Stimulated activated CD4-positive, alpha-beta T cell treated with anti-CD3 and anti-CD28 coated beads, Interleukin-4, amount 100 ng/mL, for 24 hours (primary cell): ENCODE measurements at places on chromosomes 11 and 22.

GRCh38 chr11:109911488-109911887, 181.7 kb upstream of the ZC3H12C start:
- DNase-seq = no peak

DNA sequence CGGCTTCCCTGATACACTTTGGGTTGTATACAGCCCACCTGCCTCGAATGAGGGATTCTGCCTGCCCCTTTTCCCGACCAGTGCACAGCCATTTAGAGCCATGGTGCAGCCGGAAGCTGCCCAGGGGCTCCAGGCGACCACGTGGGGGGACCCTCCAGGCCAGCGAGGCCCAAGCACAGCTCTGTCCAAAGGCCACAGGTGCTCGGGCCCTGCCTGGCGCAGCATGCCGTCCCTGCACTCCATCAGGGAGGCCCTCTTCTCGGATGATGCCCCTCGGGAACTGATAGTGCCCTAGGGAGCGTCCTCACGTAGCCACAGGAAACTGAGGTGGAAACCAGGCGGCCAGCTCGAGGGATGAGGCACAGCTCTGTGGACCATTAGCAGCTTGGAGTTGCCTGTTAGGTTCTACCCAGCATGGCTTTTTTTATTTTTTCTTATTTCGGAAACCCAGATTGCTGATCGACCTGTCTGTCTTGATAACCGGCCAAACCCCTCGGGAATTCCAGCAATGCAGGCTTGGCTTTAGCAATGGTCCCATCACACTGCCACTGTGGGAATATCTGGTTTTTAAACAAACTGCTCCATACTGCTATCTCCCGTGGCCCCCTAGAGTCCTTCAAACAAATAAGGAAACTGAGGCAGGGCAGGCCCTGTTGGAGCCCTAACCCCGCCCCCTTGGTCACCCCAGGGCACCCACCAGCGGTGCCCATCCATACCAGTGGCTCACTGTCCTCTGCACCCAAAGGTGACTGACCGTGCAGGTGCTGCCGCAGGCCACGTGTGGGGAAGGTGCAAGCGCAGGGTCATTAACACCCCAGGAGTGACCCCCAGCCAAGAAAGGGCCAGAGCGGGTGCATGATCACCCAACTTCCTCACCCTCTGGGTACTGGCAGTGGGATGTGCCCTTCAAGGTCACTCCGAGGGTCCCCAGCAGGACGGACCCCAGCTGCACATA, 8.0 kb downstream of the ANO1 start:
- DNase-seq = no peak

- no peak for DNase-seq
Measured at GRCh38 chr11:108729227-108729871, 64.5 kb downstream of the DDX10 start.

DNA sequence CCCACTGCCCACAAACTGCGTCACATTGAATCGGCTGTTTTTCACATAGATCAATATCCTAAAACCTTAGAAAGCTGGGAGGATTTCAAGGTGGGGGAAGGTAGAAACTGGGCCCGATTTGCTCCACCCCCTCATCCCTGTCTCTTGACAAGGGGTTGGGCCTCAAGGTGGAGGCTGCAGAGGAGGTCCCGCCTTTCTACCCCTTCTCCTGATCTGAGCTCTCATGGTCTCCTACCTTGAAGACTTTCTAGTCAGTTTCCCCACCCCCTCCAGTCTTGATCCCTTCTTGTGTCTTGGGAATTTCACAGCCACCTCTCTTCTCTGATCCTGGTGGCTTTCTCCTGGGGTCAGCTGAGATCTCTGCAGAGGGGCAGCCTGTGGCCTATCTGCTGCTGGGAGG, 4.5 kb upstream of the STARD10 start:
- no peak for DNase-seq

DNA sequence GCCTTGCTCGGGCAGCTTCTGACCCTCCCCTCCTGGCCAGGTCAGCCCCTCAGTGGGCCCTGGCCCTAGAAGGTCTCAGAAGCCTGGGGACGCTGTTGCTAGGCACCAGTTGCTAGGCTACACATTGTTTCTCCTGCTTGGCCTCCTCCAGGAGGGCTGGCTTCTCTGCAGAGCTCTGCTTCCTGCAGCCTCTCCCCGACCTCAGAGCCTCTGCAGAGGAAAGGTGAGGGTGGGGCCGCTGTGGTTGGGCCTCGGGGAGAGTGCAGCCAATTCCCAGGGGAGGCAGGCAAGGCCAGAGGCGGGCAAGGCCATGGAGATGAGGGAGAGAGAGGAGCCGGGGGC, 27.6 kb upstream of the LRRC10B start:
- DNase-seq = no peak

DNA sequence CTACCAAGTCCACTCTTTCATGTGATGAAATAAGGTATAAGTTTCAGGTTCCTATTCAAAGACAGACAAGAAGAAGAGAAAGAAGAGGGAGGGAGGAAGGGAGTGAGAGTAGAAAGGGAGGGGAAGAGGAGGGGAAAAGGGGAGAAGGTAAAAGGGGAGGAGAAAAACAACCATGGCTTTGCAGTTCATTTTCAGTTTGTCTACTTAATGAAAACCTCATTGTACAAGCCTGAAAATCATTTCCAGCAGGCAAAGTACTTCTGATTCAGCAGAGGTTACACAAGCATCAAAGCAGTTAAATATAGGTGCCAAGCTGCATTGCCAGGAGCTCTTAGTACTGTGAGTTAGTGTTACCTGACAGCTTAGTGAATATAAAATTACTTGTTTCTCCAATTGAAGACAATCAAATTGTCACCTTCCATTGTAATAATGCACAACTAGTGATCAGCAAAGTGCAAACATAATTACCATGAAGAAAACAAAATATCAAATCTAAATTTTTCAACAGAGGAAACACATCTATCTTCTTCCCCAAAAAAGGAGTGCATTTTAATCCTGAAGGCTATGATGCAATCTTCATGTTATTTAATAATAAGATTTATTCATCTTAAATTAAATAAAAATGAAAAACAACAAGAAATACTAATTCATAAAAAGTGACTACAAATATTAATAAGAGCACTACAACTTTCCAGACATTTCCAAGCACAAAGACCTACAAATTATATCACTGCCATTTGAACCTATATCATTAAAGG, 8.2 kb downstream of the SOX6 start:
- DNase-seq = no peak

DNA sequence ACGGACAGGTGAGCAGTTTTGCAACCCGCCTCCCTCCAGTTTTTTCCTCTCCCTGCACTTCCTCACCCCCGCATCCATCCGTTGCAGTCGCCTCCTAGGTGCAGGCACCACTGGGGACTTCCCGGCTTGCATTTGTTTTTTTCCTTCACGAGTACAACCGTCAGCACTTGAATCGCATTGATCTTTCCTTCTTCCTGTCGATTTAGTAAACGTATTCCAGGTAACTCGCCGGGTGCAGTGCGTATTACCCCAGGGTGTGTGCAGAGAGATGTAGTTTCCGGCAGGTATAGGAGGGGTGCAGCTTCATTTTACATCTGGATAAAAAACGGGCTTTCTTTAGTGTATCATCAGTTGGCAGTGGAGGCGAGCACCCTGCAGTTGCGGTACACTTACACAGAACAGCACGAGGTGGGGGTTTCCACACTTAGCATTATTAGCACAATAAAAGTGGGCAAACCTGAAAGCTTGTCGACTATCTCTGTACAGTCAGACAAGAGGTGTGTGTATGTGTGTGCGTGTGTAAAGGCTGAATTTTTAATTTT, at the start of gene SORL1-AS1:
Gene SORL1-AS1 (minus strand): TSS at position 359 of the 542 bp plus-strand sequence.
- DNase-seq = peak; percentile 73

DNA sequence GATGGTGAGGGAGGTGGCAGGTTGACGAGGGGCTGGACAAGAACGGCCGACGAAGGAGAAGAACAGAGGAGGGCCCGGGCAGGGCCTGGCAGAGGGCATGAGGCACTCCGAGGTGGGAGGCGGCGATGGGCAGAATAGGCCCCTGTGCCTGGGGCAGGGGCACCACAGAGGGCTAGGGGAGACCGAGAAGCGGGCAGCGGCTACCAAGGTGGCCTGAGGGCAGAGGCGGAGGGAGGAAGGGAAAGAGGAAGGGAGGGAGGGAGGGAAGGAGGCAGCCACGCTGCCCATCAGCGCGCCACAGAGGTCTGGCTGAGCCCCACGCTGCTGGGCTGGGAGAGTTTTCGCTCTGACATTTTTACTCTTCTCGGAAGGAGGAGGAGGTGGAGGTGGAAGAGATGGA, 11.3 kb downstream of the LSP1 start:
- DNase-seq = no peak

DNA sequence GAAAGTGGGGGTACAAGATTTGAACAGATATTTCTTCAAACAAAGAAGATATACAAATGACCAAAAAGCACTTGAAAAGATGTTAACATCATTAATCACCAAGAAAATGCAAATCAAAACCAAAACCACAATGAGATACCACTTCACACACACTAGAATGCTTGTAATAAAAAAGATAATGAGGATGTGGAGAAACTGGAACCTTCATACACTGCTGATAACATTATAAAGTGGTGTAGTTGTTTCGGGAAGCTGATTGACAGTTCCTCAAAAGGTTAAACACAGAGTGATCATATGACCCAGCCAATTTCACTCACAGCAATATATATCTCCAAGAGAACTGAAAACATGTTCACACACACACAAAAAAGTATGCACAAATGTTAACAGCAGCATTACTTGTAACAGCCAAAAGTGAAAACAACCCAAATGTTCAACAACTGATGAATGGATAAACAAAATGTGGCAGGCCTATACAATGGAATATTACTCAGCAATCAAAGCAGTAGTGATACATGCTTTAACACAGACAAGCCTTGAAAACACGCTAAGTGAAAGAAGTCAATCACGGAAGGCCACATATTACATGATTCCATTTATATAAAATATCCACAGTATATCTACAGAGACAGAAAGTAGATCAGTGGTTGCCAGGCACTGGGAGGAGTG, 15.1 kb downstream of the PITPNB start:
- no peak for DNase-seq

- no peak for DNase-seq
Measured at GRCh38 chr22:35551549-35552177, 11.0 kb downstream of the RASD2 start.

GRCh38 chr22:22046370-22046769, 63.8 kb upstream of the TOP3B start:
- DNase-seq = no peak

GRCh38 chr11:128424851-128425285, 162.5 kb downstream of the ETS1 start:
- DNase-seq = no peak

- no peak for DNase-seq
Measured at GRCh38 chr22:19665784-19666672, 48.3 kb upstream of the SEPTIN5 start.

- DNase-seq = no peak
Measured at GRCh38 chr11:36316049-36316448, 20.0 kb downstream of the PRR5L start.

DNA sequence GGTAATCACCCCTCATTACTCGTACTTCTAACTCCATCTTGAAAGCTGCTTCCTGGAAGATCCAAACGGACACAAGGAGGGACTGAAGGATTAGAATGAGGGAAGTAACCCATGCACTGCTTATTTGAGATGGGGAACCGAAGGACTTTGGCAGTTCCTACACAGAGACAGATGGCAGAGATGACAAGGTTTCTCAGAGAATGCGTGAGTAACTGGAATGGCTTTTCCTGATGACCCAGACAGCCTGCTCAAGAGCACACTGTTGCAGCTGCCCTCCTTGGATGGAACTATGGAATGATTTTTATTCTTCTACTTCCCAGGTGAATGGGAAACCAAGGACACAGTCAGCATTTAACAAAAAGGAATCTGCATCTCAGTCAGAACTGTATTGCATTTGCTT, 7.3 kb downstream of the KCNJ11 start:
- no peak for DNase-seq
